ENCODE measurements at places on chromosomes 4 and X. TPM values are rescaled to one million over a fixed set of nuclear protein-coding genes. Genes with fewer than 3 reads are reported as not detected.

DNA sequence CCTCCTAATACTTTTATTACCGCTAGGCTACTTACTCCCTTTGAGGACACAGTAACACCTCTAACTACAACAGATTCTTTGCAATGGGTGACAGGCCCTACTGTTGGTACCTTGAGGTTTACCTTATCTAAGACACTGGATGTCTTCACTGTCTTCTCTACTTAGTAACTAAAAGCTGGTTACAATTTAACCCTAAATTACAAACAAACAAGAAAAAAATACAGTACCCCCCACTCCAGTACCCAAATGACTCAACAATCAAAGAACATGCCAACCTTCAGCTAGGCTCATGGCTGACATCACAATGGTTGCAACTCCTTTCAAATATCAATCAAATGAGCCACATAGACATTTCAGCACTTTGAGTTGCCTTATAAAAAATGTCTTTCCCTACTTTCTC, 198.0 kb downstream of the GUCY2F start:
- no peak for DNase-seq

DNA sequence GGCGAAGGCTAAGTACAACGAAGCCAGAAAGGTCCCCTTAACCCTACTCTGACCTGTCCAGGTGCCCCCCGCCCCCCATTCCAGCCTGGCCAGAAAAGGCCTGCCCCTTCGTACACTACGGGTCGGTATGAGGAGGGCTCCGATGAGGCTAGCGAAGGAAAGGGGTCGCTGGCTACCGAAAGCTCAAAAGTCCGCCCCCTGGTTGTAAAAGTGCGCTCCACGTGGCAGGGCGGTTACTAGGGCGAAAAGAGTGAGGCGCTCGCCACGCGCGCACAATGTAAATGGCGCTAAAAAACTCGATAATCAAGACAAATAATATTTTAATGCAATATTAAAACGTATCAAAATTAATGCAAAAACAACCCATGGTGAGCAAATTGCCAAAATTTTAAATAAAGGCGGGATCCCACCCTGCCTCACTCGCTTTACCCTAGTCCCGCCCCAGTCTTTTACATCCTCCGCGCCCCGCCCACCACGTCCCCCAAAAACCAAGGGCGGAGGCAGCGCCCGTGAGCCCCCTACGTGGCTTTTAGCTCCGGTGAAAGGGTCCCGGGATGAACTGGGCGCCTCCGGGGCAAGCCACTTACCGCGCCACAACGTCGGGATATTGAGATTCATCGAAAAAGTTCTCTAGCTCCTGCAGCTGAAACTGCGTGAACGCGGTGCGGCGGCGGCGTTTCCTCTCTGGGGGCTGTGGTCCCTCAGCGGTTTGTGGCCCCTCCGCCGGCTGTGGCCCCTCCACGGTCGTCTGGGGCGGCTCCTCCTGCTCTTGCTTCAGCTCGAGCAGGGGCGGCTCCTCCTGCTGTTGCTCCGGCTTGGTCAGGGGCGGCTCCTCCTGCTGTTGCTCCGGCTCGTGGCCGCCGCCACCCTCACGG, 929 bp downstream of the ESX1 start:
- DNase-seq, result no peak

- no peak for DNase-seq
Observed at GRCh38 chr4:130563889-130564418, 1468.0 kb downstream of the C4orf33 start.

- DNase-seq, result no peak
Observed at GRCh38 chr4:1541449-1542225, 135.4 kb upstream of the NKX1-1 start.

DNA sequence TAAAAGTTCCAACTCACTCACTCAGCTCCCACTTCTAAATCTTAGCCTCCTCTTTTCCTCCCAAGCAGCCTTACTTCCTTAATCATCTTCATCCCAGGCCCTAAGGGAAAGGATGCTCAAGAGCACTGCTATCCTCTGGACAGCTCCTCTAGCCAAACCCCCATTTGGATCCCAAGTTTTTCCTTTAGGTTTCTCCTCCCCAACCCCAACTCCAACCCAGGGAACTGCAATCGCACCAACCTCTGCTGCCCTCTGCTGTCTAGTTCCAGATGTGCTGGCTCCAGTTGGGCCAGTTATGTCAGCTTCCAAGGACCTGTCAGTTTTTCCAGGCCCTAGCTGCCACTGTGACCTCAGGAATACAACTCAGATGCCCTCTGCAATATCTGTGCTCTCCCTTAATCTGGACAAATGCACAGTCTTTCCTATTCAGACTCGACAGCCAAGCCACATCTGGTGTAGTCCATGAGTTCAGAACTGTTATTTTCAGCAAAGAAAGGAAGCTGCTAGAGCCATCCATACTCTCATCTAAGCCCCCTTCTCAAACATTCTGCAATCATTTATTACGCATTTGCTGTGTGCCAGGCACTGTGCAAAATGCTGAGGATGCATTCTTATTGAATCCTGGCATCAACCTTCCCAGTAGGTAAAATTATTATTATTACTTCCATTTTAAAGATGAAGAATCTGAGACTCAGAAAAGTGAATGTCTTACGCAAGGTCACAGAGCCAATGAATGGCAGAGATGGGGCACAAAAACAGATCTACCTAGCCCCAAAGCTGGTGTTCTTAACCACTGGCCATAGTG, 12.3 kb upstream of the XPNPEP2 start:
- peak; percentile 52 for DNase-seq

Gene HSFX4
- total RNA-seq, result not detected

DNA sequence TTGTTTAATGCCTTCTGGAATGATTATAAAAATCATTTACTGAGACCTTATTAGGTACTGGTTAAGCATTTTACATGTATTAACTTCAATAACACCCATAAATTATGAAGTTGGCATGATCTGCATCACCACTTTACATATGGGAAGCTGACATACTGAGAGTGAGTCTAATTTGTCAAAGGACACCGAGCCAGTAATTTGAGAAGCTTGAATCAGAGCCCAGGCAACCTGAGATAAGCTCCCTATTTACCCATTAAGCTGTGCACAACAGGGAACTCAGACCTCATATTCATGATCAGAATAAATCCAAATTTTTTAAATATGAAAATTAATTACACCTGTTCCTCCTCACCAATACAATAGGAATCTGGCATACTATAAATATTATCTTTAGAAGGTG, 247.9 kb upstream of the EPHA5 start:
- DNase-seq, result peak; percentile 17

DNA sequence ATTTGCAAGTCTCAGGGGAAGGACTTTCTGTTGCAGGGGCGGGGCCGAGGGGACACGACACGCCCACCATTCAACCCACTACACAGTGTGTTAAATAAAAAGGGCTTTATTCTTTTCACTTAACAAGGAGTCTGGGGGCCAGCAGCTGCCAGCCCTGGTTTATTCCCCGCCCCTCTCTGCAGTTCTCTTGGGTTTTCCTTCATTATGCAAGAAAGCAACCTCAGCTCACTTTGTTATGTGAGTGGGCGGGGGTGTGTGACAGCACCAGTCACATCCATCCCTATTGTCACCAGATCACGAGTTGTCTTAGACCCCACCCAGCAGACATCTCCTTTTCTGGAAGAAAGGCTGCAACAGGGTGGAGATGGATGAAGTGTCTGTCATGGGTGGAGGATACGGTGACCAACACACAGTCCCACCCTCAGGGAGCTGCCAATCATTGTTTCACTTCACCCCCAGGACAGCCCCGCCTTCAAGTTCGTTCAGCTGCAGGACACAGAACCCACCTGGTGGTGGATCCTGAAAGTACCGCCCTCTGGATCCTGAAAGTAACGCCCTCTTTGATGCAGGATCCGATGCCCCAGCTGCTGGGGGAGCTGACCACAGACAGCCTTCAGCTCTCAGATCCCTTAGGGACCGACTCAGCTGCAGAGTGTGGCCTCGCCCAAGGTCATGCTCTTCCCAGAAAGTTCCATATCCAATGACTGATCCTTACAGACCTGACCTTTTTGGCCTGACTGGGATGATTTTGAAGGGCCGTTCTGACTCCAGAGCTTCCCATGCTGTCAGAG, 79.6 kb downstream of the SMIM20 start:
- DNase-seq, result peak; percentile 83

- DNase-seq, result peak; percentile 66
Observed at GRCh38 chrX:10769195-10769594, 148.8 kb upstream of the MID1 start.

DNA sequence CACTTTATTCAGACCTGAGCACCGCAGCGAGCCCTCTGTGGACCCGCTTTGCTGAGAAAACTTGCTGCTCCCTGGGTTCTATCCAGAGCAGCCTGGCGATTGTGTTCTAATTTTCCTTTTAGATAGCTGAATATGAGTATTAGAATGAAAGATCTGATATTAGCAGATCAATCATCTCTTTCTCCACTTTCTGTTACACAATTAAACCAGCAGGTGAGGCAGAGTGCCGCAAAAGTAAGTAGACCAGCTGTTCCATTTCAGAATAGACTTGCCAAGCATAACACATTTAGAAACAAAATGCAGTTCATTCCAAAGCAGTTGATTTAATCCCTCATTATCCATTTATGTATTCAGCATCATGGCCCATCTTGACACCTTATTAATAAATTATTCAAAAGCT, 58.6 kb downstream of the PALLD start:
- DNase-seq, result no peak

All from LHCN-M2 (cell line).